Pancreas (tissue), 10 donors: ENCODE measurements at places on chromosomes 6 and 20.
A peak's percentile ranks its signal among the peaks of the same experiment; 100 is the strongest.

GRCh38 chr20:57649617-57650015 is 29.4 kb upstream of the ZBP1 start:
- no peaks in the 10 kb centered on the region for H3K36me3 ChIP-seq
- no peaks in the 10 kb centered on the region for H3K4me1 ChIP-seq
- no peak for DNase-seq
- no peak overlapping the region for H3K27ac ChIP-seq
- H3K27me3 ChIP-seq, result no peaks in the 10 kb centered on the region

DNA sequence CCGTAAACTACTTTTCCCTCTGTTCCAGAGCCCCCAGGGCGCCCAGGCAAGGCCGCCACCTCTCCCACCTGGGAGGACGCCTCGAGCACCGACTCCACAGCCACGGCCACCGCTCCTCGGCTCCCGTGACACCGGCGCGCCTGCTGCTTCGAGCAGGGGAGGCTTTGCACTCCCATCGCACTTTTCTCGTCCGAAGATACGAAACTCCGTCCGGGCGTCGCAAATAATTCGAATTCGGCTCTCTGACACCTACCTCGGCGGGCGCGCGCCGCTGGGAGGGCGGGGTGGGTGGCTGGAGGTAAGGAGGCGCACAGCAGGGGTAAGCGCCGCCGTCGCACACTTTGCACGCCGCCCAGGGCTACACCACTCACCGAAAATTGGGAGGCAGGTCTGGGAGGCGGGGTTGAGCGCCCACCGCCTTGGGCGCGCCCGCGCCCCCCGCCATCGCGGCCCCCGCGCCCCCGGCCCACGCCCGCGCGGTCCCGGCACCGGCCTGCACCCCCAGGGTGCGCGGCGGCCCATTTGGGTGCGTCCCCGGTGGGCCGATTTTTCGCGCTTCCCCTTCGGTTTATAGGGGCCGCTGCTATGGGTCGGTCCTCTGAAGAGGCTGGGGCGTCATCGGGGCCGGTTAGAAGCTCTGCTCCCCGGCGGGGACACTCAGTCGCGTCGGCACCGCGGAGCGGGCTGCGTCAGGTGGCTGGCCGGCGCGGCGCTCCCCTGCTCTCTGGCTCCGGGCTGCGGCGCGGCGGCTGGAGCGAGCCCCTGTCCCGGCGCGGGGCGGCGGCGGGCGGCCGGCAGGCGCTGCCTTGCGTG is 36.2 kb downstream of the GNAS start:
- no peaks in the 10 kb centered on the region for H3K36me3 ChIP-seq
- H3K27me3 ChIP-seq, result no peaks in the 10 kb centered on the region
- H3K4me3 ChIP-seq, result peak overlapping the region; percentile 20
- peak; percentile 83 for DNase-seq
- H3K27ac ChIP-seq, result peak overlapping the region; percentile 98
- H3K4me1 ChIP-seq, result peaks cover 7% of the 10 kb centered on the region

GRCh38 chr20:25549843-25550477 is 35.4 kb downstream of the NINL start:
- H3K36me3 ChIP-seq, result no peaks in the 10 kb centered on the region
- no peak for DNase-seq
- H3K27me3 ChIP-seq, result no peaks in the 10 kb centered on the region
- no peak overlapping the region for H3K27ac ChIP-seq
- H3K4me1 ChIP-seq, result no peaks in the 10 kb centered on the region

- no peak for DNase-seq
- peaks cover 5% of the 10 kb centered on the region for H3K4me1 ChIP-seq
- no peak overlapping the region for H3K4me3 ChIP-seq
Observed at GRCh38 chr6:47532981-47533585, 55.5 kb downstream of the CD2AP start.

- H3K36me3 ChIP-seq, result no peaks in the 10 kb centered on the region
- no peaks in the 10 kb centered on the region for H3K27me3 ChIP-seq
- H3K4me3 ChIP-seq, result no peak overlapping the region
- no peak for DNase-seq
- no peaks in the 10 kb centered on the region for H3K4me1 ChIP-seq
- no peak overlapping the region for H3K27ac ChIP-seq
Observed at GRCh38 chr6:152318278-152318677, 318.9 kb downstream of the SYNE1 start.

- H3K27me3 ChIP-seq, result no peaks in the 10 kb centered on the region
- H3K4me3 ChIP-seq, result no peak overlapping the region
- H3K4me1 ChIP-seq, result peaks cover 5% of the 10 kb centered on the region
- no peak for DNase-seq
- no peaks in the 10 kb centered on the region for H3K36me3 ChIP-seq
- H3K27ac ChIP-seq, result no peak overlapping the region
Observed at GRCh38 chr6:42742116-42742894, 3.6 kb downstream of the TBCC start.

- no peak overlapping the region for H3K4me3 ChIP-seq
- H3K4me1 ChIP-seq, result peaks cover 60% of the 10 kb centered on the region
- peak overlapping the region; percentile 39 for H3K27ac ChIP-seq
- no peaks in the 10 kb centered on the region for H3K27me3 ChIP-seq
Observed at GRCh38 chr20:17646209-17646960, 35.7 kb downstream of the RRBP1 start.

GRCh38 chr20:51924509-51924908 is 122.2 kb upstream of the SALL4 start:
- H3K36me3 ChIP-seq, result no peaks in the 10 kb centered on the region
- H3K4me1 ChIP-seq, result no peaks in the 10 kb centered on the region
- no peak overlapping the region for H3K4me3 ChIP-seq
- H3K27ac ChIP-seq, result no peak overlapping the region
- no peaks in the 10 kb centered on the region for H3K27me3 ChIP-seq

GRCh38 chr6:16227048-16227562 is 11.3 kb upstream of the GMPR start:
- H3K4me1 ChIP-seq, result peaks cover 8% of the 10 kb centered on the region
- no peak overlapping the region for H3K4me3 ChIP-seq
- H3K36me3 ChIP-seq, result no peaks in the 10 kb centered on the region
- no peak overlapping the region for H3K27ac ChIP-seq

DNA sequence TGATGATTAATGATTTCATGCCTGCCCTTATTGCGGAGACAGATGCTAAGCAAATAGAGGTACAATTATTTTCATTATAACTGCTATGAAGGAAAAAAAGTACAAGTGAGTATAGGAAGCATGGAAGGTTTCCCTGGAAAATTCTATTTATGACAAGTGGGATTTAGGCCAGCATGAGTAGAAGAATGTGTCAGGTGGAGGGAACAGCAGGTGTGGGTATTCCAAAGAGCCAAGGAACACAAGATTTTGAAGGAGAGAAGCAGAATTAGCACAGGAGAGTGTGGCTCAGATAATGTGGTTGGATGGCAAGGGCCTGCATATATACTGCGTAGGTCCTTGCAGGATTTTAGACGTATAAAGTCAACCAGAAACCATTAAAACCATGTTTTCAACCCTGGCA is 11.4 kb downstream of the PLCB1 start:
- no peaks in the 10 kb centered on the region for H3K4me1 ChIP-seq
- H3K4me3 ChIP-seq, result no peak overlapping the region
- H3K36me3 ChIP-seq, result no peaks in the 10 kb centered on the region
- no peaks in the 10 kb centered on the region for H3K27me3 ChIP-seq

- no peak overlapping the region for H3K4me3 ChIP-seq
- DNase-seq, result no peak
- no peaks in the 10 kb centered on the region for H3K4me1 ChIP-seq
- no peaks in the 10 kb centered on the region for H3K27me3 ChIP-seq
- no peak overlapping the region for H3K27ac ChIP-seq
Observed at GRCh38 chr20:14951707-14952418, 614.5 kb upstream of the FLRT3 start.

- DNase-seq, result peak; percentile 65
- H3K27ac ChIP-seq, result peak overlapping the region; percentile 28
- no peak overlapping the region for H3K4me3 ChIP-seq
- no peaks in the 10 kb centered on the region for H3K36me3 ChIP-seq
Observed at GRCh38 chr20:32052778-32053362, 828 bp downstream of the HCK start.

DNA sequence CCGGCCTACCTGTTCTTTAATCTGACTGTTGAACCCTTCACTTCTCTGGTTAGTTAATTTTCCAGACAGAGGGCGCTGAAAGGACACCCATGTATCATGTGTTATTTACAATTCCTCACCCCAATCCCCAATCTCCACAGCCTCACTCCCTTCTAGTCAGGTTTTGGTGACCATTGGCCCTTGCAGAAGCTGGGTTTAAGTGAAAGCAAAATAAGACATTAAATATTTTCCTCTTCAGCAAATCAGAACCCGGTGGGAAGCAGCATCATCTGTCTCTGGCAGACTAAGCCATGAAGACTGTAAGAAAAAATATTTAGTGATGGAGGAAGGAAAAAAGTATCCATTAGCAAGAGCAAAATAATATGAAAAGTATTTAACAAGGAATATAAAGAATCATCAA is 9.4 kb upstream of the HLA-DQA1 start:
- H3K27ac ChIP-seq, result no peak overlapping the region
- no peak for DNase-seq
- no peaks in the 10 kb centered on the region for H3K36me3 ChIP-seq
- H3K4me3 ChIP-seq, result no peak overlapping the region

- DNase-seq, result no peak
- H3K4me1 ChIP-seq, result no peaks in the 10 kb centered on the region
- no peak overlapping the region for H3K27ac ChIP-seq
- H3K4me3 ChIP-seq, result no peak overlapping the region
Observed at GRCh38 chr20:9103955-9104354, 35.1 kb downstream of the PLCB4 start.

DNA sequence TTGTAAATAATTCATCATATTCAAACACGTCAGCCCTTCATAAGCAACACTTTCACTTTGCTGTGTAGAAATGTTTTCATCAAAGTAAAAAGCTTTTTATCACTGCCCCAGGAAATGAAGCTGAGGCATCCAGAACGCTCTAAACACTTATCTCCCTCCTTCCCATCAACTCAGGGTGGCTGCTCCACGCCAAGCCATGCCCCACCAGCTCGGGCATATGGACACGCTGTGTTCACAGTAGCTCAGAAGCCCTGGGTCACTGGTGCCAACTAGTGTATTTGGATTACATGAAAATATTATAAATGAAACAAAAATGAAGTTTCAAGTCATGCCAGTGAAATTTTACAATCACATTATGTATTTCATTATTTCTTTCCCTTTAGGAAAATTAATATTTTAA is 10.3 kb downstream of the PDE10A start:
- H3K4me1 ChIP-seq, result no peaks in the 10 kb centered on the region
- no peak for DNase-seq
- no peaks in the 10 kb centered on the region for H3K36me3 ChIP-seq
- no peak overlapping the region for H3K27ac ChIP-seq

GRCh38 chr6:38020593-38020992 is 201.1 kb downstream of the ZFAND3 start:
- H3K27me3 ChIP-seq, result no peaks in the 10 kb centered on the region
- H3K4me3 ChIP-seq, result no peak overlapping the region
- H3K4me1 ChIP-seq, result no peaks in the 10 kb centered on the region

- H3K4me3 ChIP-seq, result no peak overlapping the region
- no peak for DNase-seq
- H3K36me3 ChIP-seq, result peaks cover 3% of the 10 kb centered on the region
- H3K27ac ChIP-seq, result no peak overlapping the region
- H3K4me1 ChIP-seq, result no peaks in the 10 kb centered on the region
Observed at GRCh38 chr6:152127432-152128165, 320.1 kb downstream of the ESR1 start.

DNA sequence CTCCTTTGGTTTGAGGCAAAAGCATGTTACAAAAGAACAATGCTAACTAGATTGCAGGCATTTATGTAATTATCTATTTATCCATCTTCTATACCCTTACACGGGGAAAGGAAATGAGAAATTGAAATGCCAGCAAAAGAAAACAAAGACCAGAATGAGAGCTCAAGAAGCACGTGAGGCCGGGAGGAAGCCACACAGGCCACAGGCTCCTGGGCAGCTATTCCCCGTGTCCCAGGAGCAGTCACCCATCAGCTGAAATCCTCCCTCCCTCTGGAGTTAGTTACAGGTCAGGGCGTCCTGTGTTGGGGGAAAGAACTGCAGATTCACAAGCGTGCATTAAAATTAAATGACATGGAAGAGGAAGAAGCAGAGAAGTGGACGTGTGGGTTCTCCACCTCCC is 64.7 kb upstream of the RPS6KA2 start:
- H3K27me3 ChIP-seq, result no peaks in the 10 kb centered on the region
- H3K4me3 ChIP-seq, result no peak overlapping the region
- no peaks in the 10 kb centered on the region for H3K36me3 ChIP-seq
- no peak overlapping the region for H3K27ac ChIP-seq
- H3K4me1 ChIP-seq, result no peaks in the 10 kb centered on the region

DNA sequence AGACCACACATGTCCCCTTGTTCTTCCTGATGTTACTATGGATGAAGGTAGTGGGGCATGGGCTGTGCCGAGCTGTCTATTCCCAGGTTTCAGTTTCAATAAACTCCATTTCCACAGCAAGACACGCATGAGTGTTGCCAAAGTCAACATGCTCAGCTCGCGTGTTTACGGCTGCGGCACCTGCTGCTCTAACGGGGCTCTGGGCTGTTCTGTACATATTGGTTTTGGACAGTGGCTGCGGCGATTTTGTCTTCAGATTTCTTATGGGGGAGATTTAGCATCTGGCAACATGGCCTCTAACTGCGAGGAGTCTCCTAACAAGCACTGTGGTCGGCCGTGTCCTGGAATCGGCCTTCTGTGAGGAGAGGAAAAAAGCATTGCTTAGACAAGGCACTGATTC is 58.6 kb downstream of the TMEM242 start:
- DNase-seq, result no peak
- no peak overlapping the region for H3K27ac ChIP-seq
- H3K27me3 ChIP-seq, result no peaks in the 10 kb centered on the region
- H3K4me1 ChIP-seq, result no peaks in the 10 kb centered on the region
- no peaks in the 10 kb centered on the region for H3K36me3 ChIP-seq

- H3K27me3 ChIP-seq, result no peaks in the 10 kb centered on the region
- DNase-seq, result no peak
- H3K36me3 ChIP-seq, result no peaks in the 10 kb centered on the region
- no peak overlapping the region for H3K27ac ChIP-seq
- no peaks in the 10 kb centered on the region for H3K4me1 ChIP-seq
- H3K4me3 ChIP-seq, result no peak overlapping the region
Observed at GRCh38 chr20:10381477-10381876, 52.5 kb downstream of the MKKS start.

- H3K36me3 ChIP-seq, result no peaks in the 10 kb centered on the region
- no peaks in the 10 kb centered on the region for H3K4me1 ChIP-seq
- DNase-seq, result no peak
- H3K27ac ChIP-seq, result no peak overlapping the region
Observed at GRCh38 chr20:1809131-1809572, 86.1 kb upstream of the SIRPA start.

DNA sequence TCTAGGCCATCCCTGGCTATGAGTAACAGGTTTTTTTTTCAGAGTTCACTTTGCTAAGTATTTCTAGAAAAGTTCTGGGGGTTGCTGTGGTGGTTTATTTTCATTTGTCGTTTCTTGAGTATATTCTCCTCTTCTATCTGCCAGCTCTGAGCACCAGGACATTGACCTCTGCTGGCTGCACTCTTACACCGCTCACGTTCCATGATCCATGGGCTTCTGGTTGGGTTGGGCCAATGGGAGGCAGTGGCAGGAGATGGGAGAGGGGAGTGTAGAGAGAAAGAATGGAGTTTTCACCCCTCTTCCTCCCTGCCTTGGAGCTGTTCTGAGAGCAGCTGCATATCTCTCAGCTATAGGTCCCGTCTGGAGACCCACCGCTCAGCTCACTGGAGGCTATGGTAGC is 161.0 kb upstream of the ATXN1 start:
- H3K27me3 ChIP-seq, result no peaks in the 10 kb centered on the region
- no peak for DNase-seq
- H3K36me3 ChIP-seq, result no peaks in the 10 kb centered on the region
- no peak overlapping the region for H3K4me3 ChIP-seq
- no peaks in the 10 kb centered on the region for H3K4me1 ChIP-seq
- no peak overlapping the region for H3K27ac ChIP-seq

- H3K36me3 ChIP-seq, result no peaks in the 10 kb centered on the region
- peak; percentile 86 for DNase-seq
- H3K4me3 ChIP-seq, result no peak overlapping the region
- H3K27me3 ChIP-seq, result no peaks in the 10 kb centered on the region
- peak overlapping the region; percentile 82 for H3K27ac ChIP-seq
Observed at GRCh38 chr20:50762435-50763220, 31.2 kb downstream of the PARD6B start.
